ENCODE measurements at places on chromosomes 5 and 9. TPM values are rescaled to one million over a fixed set of nuclear protein-coding genes. Genes with fewer than 3 reads are reported as not detected.

DNA sequence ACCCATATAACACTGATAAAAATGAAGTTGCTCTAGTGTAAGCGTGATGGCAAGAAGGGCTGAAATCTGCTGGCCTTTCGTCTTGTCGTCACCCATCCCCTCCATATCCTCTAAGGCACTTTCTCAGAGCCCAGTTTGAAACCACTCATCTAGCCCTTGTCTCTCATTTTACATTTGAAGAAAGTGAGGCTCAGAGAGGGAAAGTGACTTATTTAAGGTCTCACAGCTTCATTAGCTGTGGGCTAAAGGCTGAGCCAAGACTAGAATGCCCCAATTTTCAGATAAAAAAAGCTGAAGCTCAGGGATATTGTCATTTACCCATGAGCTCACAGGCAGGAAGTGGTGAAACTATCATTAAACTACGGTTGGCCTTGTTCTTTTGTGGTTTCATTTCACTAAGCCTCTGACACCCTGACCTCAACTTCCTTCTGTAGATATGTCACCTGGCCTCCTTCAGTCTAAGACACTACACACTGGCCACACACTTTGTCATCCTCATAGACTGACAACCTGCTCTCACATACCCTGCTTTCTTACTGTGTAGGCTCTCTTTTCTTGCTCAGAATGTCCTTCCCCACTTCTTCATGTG, 176.7 kb upstream of the DMAC1 start:
- DNase-seq, result no peak

DNA sequence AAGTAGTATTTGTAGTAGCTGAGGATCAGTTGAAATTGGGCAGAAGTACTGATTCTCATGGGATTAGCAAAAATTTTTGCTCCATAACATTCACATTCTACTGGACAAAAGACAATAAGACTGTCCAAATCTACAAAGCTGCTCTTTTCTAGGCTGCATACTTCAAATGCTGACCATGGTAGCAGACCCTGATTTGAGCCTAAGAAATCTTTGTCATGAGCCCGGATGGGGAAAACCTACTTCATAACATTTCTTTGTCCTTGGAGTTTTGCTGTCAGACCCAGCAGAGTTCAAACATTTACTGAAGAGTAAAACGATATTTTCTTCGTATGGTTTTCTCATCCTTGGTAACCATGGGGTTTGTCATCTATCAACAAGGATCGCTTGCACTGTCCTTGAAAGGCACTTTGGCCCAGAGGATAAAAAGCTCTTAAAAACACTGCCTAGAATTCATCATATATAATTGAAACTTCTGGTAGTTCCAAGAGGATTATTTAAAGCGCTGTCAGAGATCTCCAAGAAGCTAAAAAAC, 216.9 kb downstream of the CAVIN4 start:
- no peak for DNase-seq

DNA sequence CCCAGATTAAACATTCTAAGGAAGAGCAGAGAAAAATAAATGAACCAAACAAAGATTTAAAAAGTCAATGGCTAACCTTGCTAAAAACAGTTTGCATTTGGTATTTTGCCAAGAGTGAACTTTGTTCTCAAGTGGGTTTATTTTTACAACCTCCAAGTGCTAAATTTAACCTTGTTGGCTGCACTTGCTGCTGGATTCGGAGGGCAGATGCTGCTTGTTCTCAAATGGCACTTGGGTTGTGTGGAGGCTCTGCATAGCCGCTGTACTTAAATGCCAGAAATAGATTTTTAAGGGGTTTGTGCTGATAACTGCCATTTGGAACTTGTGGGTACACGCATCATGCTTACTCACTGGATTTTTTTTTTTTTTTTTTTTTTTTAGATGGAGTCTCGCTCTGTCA, 13.3 kb upstream of the SPATA24 start:
- no peak for DNase-seq

DNA sequence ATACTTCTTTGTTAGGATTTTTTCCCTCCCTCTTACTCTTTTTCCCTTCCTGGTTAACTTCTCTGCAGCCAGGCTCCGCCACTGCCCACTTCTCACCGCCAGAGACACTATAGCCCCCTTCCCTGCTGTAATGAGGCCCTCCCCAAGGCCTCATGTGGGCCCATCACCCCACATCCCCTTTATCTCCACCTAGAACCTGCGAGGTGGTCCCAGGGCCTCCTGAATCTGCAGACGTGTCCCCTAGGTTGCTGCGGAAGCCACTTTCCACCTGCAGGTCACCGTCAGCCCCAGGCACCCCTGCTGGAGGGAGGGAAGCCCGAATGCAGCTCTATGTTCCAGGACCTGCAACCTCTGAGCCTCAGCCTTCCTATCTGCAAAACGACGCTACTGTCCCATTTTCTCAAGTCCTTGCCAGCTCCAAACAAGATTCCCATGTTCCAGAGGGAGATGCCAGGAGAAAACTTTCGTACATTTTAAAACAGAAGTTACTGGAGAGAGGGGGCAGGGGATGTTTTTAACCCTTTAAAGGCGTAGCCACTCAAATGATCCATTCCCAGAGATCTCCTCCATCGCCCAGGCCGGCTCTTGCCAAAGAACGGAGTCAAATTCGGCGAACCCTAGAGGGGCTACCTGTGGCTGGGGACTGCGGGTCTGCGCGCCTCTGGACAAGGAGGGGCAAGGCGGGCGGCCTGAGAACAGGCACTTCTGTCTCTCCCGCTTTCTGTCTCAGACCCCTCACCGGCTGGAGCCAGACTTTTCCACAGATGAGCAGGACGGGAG, 929 bp downstream of the SH3PXD2B start:
- peak; percentile 43 for DNase-seq

DNA sequence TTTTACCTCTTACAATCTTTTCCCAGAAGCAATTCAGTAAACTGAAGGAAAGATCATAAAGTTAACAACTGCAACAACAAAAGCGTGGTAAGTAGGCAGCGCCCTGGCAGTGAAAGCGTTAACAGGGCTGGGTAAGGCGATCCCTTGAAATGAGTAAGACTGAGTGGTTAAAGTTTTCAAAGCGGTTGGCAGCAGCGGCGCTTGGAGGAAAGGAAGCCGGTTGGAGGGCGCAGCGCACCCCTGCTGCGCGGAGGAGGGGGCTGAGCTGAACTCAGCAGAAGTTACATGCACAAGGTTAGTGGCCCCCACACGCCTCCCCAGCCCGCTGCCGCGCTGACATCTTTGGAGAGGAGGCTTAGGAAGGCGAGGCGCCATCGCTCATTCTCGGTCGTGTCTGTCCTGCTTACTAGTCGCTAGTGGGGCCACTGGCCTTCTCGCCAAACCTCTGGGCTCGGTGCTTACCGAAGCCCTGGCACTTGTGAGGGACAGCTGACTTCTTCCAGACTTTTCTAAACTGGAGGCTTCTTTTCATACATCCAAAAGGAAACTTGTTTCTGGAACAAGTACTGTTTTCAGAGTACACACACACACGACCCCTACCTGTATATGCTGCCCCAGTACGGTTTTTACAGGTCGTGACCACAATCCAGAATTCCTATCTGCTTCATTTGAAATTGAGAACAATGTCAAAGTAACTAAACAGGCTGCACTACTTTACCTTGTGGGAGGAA, at the start of gene SH3RF2:
Gene SH3RF2, plus strand, starts transcription at position 178 of the 731 bp plus-strand sequence. CDS start 1,351 bp downstream, outside the sequence.
- DNase-seq, result peak; percentile 42

DNA sequence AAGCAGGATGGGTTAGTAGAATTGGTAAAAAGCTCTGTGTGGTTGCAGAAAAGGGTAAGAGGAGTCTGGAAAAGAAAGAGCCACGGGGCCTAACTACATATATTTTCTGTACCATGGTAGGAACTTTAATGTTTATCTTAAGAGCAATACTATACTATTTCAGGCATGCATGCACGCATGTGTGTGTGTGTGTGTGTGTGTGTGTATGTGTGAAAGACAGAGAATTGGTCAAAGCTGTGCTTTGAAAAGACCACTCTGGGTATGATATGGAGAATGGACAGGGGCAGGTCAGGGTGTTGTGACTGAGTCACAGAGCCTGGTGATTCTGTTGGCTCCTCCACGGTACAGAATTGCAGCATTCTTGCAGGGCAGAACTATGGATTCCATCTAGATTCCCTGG, 339.3 kb downstream of the SLIT3 start:
- no peak for DNase-seq

DNA sequence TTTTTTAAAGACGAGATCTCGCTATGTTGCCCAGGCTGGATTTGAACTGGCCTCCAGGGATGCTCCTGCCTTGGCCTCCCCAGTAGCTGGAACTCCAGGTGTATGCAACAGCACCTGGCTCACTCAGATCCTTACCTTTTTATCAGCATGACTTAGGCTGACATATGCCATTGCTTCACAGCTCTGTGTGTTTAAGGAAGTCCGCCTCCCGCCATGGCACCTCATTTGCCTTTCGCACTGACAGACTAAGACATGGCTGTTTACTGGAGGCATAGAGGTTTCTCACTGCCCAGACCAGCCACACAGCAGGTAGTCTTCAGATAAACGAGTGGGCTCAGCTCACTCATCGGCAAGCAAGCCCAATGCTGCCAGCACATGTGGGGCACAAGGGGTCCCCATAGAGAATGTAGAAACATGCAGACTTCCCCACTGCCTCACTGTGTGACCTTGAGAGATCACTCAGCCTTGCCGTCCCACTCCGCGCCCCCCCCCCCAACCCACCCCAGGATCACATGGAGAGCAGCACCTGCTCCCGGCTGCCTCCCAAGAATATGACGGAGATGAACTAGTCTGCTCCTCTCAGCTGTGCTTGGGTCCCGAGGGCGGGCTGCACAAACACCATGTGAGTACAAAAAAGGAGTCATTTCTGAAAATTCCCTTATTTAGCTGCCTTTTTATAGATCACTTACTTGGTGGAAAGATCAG, 62.8 kb downstream of the DCP2 start:
- no peak for DNase-seq

DNA sequence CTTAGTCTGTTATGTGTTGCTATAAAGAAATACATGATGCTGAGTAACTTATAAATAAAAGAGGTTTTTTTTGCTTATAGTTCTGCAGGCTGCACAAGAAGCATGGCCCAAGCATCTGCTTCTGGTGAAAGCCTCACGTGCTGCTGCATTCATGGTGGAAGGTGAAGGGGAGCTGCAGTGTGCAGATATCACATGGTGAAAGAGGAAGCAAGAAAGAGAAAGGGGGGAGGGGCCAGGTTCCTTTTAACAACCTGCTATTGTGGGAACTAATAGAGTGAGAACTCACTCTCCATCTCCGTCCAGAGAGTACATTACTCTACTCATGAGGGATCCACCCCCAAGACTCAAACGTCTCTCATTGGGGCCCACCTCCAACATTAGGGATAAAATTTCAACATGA, 12.5 kb upstream of the PARP8 start:
- no peak for DNase-seq

The MCC gene
- total RNA-seq, result 2.6 TPM

The ANKS6 gene
- total RNA-seq, result 15.7 TPM

The INSL6 gene
- not detected for total RNA-seq

The BNIP1 gene
- total RNA-seq, result 17.9 TPM

The MEIKIN gene
- not detected for total RNA-seq

The CAMK2A gene
- 0.30 TPM for total RNA-seq

The ADAMTS12 gene
- 48.4 TPM for total RNA-seq

The C9orf50 gene
- total RNA-seq, result not detected

All from HFFc6 (cell line).